ENCODE measurements at places on chromosomes 13 and 19. TPM values are rescaled to one million over a fixed set of nuclear protein-coding genes. Genes with fewer than 3 reads are reported as not detected.
A peak's percentile ranks its signal among the peaks of the same experiment; 100 is the strongest.

- DNase-seq = no peak
These were observed 435.9 kb upstream of the SGCG start for GRCh38 chr13:22744688-22745452.

DNA sequence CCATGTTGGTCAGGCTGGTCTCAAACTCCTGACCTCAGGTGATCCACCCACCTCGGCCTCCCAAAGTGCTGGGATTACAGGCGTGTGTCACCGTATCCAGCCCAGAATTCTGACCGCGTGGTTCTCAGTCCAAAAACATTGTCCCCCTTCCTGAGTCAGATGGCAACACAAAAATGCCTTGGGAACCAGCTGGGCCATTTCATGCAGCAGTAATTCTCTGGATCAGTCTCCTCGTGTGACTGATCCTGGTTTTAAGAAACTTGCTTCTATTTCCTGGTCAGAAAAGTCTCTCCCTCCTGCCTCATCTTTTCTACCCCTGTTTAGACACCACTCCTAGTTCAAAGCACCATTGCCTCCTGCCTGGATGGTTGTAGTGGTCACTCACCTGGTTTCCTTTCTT is 60.9 kb upstream of the USP29 start:
- DNase-seq = no peak

- no peak for DNase-seq
These were observed 120.6 kb upstream of the GPR12 start for GRCh38 chr13:26881154-26881553.

GRCh38 chr19:6963937-6964336 is 57.3 kb downstream of the MBD3L2B start:
- DNase-seq = no peak

DNA sequence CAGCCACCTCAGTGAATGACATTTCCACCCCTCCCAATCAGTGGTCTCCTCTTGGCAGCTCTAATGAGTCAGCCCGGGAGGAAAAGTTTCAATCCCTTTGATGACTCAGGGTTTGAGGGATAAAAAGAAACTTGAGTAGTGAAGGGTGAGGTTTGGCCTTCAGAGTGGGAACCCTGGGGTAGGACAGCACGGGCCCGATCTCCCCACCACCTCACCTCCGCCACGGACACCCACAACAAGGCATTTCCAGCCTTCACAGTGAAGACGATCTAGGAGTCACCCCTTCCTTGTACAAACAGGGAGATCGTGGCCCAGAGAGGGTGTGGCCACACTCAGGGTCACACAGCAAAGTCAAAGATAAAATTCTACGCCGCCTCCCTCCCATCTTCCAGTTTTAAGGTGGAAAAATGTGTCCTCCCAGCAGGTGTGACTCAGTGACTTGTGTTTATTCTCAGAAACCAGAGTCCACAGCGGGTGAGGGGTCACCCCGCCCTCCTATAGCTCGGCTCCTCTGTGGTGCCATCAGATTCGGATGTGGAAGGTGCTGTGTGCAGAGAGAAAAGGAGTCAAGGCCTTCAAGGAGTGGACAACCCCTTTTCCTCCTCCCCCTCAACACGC is 12.3 kb downstream of the CIB3 start:
- DNase-seq = no peak

- DNase-seq = no peak
These were observed 8.8 kb downstream of the NDUFA11 start for GRCh38 chr19:5894704-5895349.

DNA sequence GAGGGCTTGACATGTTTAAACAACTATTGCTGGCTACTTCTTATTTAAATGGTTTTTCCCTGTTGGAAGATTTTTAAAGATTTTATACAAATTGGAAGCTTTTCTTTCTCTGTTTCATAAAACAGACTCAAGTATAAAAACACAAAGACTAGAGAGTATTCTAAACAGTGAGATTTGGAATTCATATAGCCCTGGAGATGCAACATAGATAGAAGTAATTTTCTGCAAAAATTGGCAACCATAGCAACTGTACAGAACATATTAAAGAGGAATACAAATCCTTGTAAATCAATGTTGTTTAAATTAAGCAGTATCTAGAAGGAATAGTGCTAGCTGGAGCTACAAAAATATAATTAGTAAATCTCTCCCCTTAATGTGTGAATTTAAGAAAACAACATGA is 2612.9 kb upstream of the PCDH20 start:
- DNase-seq = no peak

- peak; percentile 40 for DNase-seq
These were observed 212.5 kb upstream of the IRS2 start for GRCh38 chr13:109998684-109999533.

DNA sequence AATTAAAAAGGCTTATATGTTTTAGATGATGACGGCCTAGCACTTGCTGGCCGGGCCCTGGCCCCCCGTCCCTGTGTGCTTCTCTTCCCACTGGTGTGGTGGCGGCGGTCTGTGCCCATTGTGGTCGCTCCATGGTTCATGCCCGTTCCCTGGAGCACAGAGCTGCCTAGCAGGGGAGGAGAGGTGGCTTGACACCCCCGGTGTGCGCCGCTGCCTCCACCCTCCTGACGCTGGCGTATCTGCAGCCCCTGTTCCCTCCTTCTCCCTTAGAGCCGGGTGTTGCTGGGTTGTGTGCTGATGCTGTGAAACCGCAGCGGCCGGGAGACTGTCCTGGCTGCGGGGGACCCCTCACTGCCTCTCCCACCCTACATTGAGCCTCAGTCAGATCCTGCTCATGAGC is 29.1 kb downstream of the DOT1L start:
- DNase-seq = no peak

The SPRED3 gene
- 0.97 TPM for total RNA-seq

The SLC15A1 gene
- total RNA-seq = not detected

The INSR gene
- 3.6 TPM for total RNA-seq

The IGSF23 gene
- not detected for total RNA-seq

The DBP gene
- total RNA-seq = 3.0 TPM

The SYT5 gene
- total RNA-seq = 0.20 TPM
